Endothelial cell of umbilical vein (primary cell): ENCODE measurements at places on chromosomes 2 and 18. TPM values are rescaled to one million over a fixed set of nuclear protein-coding genes. Genes with fewer than 3 reads are reported as not detected.

The SKA1 gene
- 21.9 and 23.9 TPM in 2 replicates for total RNA-seq

The GPBAR1 gene
- total RNA-seq = 0.60 and 0.75 TPM in 2 replicates

The RTP5 gene
- not detected in 2 replicates for total RNA-seq

The PHOSPHO2 gene
- total RNA-seq = 2.7 TPM in 2 replicates

The GPAT2 gene
- total RNA-seq = 6.6 and 14.2 TPM in 2 replicates

The MFSD2B gene
- total RNA-seq = 0.28 and 0.82 TPM in 2 replicates

The CMPK2 gene
- 0.69 and 0.81 TPM in 2 replicates for total RNA-seq

The CD226 gene
- total RNA-seq = 0.20 and 0.25 TPM in 2 replicates

- no peak for DNase-seq
These were observed 737.6 kb upstream of the TMEFF2 start for GRCh38 chr2:192932376-192932775.

- DNase-seq = no peak
These were observed 187.1 kb upstream of the OSR1 start for GRCh38 chr2:19545507-19545906.

GRCh38 chr2:16302431-16303272 is 362.3 kb downstream of the MYCN start:
- DNase-seq = no peak

DNA sequence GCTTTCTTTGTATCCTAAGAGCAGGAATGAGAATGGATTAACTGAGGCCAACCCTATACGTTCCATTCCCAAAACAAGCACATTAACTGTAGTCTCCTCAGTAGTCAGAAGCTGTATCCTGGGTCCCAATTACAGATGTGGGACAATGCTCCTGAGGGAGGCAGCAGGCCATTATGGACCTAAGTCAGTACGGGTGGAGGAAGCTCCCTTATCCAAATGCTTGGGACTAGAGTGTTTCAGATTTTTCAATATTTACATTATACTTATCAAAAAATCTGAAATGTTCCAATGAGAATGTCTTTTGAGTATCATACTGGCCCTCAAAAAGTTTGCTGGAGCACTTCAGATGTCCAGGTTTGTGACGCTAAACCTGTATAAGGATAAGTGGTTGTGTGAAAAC is 90.1 kb downstream of the PRELID3A start:
- no peak for DNase-seq

DNA sequence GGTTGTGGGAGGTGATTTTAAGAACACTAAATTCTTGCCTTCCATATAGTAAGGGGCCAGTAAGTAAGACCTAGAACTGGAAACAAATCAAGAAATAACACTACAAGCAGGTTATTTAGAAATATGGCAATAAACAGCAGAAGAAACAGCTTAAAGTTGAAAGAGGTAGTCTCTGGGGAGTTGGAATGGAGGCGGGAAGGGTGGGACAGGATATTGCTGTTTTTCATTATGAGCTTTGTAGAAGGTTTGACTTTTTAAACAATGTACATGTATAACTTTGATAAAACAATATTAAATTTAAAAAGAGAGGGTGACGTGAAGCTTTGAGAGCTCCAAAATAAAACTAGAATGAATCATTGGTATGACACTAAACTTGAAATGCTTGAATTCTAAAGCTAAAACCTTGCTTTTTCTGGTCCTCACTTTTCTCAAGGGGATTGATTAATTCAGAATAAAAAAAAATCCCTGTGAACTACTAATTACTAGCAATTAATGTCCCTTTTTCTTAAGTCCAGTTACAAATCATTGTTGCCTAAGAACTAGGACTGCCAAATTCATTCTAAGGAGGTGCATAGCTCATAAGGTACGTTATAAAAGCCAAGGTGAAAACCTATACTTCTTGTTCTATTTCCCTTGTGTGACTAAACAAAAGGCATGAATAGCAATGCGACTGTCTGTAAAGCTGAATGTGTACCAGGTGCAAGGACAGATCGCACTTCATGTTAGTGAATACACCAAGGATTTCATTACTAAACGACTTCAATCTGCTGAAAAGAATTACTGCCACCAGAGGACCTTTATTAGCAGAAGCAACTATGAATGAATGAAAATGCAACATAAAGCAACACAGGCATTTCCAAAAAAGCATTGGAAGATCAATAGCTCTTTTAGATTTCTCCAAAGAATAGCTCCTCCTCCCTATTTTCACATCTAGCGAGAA is 177.5 kb downstream of the RBM43 start:
- no peak for DNase-seq

- DNase-seq = no peak
These were observed 280.7 kb upstream of the ZC3H15 start for GRCh38 chr2:186205254-186205911.

DNA sequence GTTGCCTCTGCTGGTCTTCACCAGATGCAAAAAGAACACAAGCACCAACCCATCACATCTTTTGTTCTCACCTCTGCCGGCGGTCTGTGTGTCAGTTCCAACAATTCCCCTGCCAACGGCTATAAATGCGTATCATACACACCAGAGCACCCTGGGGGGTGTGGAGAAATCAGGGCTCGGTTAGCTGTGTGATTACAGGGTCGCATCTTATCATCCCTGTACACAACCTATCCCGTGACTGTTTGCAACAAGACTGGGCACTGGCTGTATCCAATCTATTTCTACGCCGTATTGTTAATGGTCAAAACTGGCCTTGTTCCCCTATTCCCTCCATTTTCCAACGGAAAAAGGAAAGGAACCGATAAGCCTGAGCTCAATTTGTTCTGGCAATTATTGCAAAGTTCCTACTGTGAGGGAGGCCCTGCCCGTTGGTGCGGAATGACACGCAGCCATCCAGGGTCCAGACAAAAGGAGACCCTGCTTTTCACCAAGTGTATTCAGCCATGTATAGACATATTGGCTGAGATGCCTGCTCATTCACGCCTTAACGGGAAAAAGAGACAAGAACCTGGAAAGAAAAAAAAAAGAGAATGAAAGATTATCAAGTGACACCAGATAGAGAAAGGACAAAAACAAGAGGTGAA is 136.9 kb downstream of the CDH20 start:
- no peak for DNase-seq

DNA sequence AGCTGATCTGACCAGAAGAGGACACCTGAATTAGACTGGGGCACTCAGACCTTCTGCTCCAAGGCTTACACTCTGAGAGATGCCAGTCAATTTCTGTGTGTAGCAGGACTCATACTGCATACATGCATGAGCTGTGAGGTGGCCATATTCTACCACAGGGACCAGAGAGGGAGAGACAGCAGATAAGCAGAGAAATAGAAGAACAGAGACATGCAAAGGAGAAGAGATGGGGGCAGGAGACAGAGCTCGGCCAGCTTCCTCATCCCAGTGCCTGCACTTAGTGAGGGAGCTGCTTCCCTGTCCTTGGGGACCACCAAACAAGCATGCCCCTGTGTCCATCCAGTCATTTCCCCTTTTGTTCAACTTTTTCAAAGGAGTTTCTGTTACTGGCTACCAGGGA is 73.9 kb upstream of the ALK start:
- DNase-seq = no peak

GRCh38 chr2:223251656-223252229 is 199.8 kb downstream of the KCNE4 start:
- no peak for DNase-seq

DNA sequence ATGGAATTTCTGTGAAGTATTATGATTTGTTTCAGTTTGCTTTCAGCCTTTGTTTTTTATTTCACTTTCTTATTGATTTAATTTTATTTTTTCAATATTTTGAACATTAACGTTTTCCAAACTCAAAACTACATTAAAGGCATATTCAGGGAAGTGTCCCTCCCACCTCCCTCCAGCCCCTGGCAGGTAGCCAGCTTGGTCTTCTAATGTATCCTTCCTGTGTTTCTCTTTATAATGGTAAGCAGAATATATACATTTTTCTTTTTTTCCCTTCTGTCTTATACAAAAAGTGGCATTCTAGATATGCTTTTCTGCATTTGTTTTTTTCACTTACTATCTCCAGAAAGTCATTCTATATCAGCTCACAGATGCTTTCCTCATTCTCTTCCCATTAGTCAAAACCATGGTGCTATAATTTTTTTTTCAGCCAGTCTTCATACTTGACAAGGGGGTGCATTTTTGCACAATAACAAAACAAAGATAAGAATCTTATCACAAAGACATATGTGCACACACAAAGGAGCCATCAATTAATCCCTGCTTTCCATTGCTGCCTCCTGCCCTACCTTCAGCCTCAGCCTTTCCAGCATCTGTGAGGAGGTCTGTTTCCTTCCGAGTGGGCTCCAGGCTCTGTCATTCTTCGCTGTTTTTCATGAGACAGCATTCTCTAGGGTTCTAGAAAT is 33.7 kb upstream of the TMEM177 start:
- peak; percentile 96 for DNase-seq

DNA sequence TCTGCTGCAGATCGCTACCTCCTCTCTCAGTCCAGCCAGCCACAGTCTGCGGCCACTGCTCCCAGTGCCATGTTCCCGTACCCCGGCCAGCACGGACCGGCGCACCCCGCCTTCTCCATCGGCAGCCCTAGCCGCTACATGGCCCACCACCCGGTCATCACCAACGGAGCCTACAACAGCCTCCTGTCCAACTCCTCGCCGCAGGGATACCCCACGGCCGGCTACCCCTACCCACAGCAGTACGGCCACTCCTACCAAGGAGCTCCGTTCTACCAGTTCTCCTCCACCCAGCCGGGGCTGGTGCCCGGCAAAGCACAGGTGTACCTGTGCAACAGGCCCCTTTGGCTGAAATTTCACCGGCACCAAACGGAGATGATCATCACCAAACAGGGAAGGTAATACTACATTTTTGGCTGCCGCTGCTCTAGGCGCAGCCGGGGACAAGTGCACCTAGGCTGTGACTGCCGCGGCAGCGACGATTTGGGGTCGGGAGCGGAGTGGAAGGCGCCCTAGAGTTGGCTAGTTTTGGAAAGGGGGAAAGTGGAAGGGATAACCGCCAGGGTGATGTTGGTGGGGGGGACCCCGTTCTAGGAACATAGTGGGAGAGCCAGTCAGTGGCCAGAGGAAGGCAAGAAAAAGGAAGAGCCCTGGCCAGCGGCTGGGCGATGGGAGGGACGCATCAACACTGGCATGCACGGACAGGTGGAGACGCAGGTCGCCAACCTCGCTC is 776 bp downstream of the TBR1 start:
- DNase-seq = no peak

- DNase-seq = no peak
These were observed 47.8 kb downstream of the SLC9A4 start for GRCh38 chr2:102520801-102521200.

- DNase-seq = no peak
These were observed 31.4 kb downstream of the ATOH8 start for GRCh38 chr2:85785027-85785822.

DNA sequence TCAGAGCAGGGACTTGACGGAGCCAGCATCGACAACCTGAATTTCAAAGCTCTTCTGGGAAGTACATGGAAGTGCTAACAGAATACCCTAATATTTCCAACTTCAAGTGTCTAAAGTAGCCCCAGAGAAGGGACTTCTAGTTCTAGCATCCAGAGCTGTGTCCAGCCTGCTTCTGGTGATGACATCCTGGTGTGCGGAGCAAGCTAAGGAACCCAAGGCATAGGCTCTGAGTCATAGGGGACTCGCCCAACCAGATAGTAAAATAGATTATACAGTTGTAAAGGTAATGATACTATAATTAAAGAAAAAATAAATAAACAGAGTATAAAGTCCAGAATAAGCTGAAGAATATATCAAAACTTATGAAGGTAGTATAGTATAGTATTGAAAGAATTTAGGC is 108.1 kb upstream of the SERPINE2 start:
- DNase-seq = no peak

DNA sequence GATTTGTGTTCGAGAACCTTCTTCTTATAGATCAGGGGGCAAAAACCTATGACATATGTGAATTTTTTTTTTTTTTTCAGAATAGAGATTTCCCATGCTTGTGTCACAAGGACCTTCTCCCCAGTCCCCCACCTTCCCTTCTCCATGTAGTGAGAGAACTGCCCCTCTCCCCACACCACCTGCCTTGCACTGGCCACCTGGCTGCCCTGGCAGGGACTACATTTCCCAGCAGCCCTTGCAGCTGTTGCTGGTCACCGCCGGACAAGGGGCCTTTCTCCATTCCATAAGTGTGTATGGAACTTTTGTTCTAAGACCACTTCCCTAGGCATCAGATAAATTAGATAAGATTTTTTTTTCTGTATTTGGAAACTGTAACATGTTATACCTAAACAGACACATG is 22.2 kb downstream of the MBP start:
- no peak for DNase-seq

- DNase-seq = no peak
These were observed 259.7 kb downstream of the ETAA1 start for GRCh38 chr2:67656875-67657274.

DNA sequence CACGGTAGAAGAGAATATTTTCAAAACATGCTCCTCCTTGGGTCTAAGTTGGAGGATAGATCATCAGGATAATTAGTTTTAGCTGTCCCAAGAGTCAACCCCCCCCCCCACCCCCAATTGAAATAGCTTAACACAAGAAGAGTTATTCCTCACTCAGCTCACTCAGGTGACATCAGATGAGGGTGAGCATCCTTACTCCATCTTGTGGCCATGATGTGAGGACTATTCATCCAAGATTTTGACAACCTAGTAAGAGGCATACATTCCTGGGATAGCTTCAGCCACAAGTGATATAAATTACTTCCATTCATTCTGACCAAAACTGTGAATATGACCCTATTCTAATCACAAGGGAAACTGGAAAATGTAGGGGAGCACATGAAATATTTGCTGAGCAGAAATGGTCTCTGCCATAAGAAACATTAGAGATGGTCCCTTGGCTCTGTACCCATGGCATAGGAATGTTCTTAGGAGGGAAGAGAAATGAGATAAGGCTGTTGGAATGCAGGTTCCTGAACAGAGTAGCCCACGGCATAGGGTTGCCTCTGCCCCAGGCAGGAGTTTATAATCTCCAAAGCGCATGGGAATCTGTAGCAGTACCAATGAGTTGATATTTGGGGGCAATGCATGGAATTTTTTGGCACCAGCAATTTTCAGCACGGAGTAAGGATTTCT is 257.2 kb downstream of the CYRIA start:
- DNase-seq = no peak

DNA sequence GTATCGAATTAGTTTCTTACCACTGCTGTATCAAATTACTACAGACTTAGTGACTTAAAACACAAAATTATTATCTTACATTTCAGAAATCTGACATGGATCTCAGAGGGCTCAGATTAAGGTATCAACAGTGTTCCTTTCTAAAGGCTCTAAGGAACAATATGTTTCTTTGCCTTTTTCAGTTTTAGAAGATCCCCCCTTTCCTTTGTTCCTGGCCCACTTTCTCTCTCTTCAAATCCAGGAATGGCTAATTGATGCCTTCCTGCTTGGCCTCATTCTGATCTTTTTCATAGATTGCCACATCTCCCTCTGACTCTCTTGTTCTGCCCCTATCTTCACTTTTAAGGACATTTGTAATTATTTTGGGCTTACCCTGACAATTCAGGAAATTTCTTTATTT is 65.7 kb downstream of the LRP1B start:
- DNase-seq = no peak

- no peak for DNase-seq
These were observed 198.4 kb downstream of the CMPK2 start for GRCh38 chr2:6667326-6667725.
